Activated naive CD4-positive, alpha-beta T cell (primary cell): ENCODE measurements at places on chromosomes 6 and 20.

GRCh38 chr20:21623074-21623780 is 82.2 kb upstream of the PAX1 start:
- no peak for DNase-seq

- no peak for DNase-seq
Measured at GRCh38 chr20:39752262-39752876, 790.2 kb downstream of the DHX35 start.

- no peak for DNase-seq
Measured at GRCh38 chr20:63220696-63221399, 4.9 kb upstream of the YTHDF1 start.

DNA sequence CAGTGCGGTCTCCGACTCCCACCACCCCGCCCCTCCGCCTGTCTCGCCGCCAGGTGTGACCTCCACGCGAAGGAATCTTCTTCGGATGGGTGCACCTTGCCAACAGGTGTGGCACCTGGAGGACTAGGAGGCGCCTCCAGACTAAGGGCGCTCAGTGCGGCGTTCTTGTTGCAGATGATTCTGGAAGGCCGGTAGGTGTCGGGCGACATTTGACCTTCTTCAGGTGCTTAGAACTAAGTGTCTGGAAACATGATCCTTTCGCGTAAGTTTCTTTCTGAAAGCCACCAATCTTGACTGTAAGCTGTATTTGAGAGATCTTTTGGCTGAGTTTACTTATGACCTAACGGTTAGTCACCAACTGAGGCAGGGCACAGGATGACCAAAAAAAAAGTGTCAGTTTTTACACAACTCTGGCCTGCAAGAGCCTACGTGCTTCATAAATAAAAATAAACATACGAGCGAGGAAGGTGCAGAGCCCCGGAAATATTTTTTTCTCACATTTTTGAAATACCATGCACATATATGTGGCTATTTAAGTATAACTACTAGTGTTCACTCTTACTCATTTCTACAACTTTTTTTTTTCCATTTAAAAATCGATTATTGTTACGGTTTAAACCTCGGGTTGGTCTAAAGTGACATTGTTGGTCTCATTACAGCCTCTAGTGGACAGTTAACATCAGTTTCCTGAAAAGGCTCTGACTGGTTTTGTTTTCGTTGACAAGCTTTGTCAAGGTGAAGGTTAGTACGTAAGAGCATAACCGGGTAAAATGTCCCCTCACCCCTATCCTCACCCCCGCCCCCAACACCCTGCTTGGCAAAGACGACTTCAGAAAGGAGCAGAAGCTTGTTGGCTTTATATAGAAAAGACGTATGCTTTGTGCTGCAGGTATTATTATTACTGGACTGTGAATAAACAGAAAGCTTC is 1.6 kb upstream of the ATXN1 start:
- no peak for DNase-seq

DNA sequence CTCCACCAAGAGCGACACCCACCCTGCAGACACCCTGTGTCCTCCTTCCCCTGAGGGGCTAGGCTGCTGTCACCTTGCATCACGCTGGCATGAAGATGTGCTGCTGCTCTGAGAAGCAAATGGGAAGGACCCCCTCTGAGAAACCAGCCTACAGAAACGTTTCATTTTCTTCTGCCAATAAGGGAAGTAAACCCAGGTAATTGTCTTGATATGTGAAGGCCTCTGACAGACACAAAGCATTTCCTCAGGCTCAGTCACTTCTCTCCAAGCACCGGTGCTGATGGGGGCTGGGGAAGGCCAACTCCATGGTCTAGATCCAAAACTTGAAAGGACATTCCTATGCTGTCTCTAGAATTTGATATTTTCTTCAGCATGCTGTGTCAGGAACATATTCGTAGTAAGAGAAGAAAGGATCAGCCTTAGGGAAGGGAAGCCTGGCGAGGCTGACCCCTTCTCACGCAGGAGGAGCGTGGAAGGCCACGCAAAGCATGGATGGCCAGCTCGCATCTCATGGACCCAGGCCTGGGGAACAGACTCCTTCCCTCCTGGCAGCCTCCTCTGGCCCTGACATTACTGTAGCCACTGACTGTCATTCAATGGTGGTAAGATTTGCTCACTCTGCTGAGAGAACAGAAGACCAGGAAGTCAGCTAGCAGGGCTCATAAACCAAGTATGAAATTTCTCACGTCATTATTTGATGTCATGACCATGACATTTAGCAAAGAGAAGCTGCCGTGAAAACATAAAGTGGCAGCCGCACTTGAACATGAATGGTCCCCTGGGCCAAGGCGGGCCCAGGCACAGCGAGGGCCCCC is 20.4 kb downstream of the ACSS1 start:
- DNase-seq, result no peak

DNA sequence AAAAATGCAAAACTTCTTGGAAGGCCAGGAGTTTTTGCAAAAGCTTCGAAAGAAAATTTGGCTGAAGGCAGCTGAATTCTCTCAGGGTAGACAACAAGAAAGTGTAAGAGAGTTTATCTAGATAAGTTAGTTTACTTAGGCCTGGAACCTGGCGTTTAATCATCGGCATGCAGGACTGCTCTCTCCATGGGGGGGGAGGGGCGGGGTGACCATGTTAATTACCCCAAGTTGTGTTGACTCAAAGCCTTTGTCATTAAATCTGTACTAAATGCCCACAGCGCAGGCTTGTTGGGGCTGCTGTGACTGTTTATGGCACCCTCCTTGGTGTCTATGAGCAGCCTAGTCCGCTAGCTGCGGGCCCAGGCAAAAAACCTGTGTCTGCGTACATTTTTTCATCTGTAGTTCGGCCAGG is 20.1 kb upstream of the ZNF451 start:
- no peak for DNase-seq
